Stimulated activated CD8-positive, alpha-beta memory T cell treated with anti-CD3 and anti-CD28 coated beads, Interleukin-4, amount 100 ng/mL, for 24 hours (primary cell): ENCODE measurements at places on chromosomes 6 and 20.

- no peak for DNase-seq
Observed at GRCh38 chr20:13022401-13023155, 13.8 kb downstream of the SPTLC3 start.

DNA sequence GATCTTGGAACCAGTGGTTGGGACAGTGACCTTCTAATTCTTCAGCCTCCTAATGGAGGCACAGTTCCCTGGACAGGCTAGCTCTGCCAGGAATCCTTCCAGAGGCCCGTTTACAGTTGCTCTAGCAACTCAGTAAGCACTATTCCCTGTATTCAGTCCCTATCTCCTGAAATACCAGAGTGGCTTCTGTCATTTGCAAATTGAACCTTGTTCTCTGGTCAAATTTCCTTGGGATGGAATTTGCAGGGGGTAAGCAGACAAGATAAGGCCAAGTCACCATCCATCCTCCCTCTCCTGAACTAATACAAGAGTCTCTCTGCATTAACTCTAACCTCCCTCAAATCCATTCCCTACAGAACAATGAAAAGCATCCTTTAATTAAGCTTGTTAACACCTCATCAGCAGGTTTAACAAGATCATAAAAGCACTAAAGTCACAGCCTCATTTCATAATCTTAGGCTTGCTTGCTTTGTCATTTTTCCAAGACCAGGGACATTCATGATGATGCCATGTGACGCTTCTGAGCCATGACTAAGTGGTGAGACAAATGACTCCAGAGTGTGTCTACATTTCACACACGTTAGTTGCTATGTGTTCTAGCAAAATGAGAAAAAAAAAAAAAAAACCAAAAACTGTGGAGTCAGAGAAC is 37.1 kb downstream of the SLC22A23 start:
- no peak for DNase-seq

GRCh38 chr6:4449409-4449808 is 314.0 kb upstream of the ECI2 start:
- no peak for DNase-seq

DNA sequence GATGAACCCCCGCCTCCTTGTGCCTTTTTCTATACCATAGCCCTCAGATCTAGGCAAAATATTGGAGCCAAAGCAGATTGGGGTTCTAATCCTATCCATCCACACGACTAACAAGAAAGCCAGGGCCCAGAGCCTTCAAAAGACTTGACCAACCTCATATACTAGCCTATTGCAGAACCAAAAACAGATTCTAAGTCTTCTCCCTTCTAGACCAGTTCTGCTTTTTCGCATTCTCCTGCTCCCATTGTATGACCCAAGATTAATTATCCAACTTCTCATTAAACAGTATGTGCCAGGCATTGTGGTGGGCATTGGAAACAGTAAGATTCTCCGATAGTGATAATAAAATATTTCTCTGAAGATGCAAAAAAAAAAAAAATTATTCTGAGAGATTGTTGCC is 113.7 kb upstream of the JARID2 start:
- DNase-seq = no peak

GRCh38 chr6:63526931-63527330 is 45.3 kb upstream of the LOC128125822 start:
- no peak for DNase-seq

DNA sequence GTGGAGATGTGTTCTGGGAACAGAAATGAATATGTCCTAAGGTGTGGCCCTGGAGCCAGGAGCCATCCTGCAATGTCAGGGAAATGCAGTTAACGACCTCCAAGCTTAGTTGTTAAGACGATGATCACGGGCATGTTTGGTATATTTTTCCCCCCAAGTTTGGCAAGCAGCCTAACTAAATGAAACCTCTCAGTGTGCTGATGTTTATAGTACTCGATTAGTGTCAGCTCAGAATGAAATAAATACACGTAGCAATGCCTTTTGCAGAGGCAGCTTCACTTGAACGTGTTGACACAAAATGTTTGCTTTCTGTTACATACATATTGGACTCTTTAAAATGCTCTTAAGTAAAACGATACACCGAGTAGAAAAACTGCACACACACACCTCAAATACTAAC is 76.2 kb upstream of the OLIG3 start:
- DNase-seq = no peak

GRCh38 chr6:113731541-113731940 is 125.6 kb upstream of the MARCKS start:
- no peak for DNase-seq

GRCh38 chr6:43875849-43876572 is 106.0 kb downstream of the VEGFA start:
- DNase-seq = no peak

DNA sequence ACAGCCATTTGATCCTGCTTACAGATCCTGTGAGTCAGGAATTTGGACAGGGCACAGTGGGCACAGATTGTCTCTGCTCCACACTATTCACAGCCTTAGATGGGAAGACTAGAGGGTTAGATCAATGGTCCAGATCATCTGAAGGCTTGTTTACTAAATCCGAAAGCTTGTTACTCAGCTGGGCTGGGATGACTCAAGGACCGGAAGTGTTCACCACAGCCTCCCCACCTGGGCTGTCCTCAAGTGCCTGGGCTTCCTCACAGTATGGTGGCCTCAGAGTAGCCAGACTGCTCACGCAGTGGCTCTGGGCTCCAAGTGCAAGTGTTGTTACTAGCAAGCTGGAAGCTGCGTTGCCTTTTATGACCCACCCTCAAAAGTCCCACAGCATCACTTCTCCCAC is 75.4 kb upstream of the INSM1 start:
- DNase-seq = no peak

DNA sequence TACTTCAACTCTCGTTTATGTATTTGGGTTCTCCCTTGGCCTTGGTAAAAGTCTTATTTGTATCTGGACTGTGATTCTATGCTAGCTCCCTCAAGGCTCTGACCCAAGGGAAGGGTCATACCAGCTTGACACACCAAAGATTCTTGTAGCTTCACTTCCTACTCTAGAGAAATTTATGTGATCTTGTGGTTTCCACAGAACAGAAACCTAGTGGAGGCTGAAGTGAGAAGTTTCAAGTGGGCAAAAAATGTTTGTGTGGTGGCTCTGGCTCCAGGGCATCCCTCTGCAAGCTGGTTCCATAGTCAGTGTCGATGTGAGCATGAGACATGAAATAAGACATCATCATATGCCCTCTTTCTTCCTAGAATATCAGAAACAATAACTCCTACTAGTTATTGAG is 48.1 kb upstream of the TNFRSF21 start:
- no peak for DNase-seq

DNA sequence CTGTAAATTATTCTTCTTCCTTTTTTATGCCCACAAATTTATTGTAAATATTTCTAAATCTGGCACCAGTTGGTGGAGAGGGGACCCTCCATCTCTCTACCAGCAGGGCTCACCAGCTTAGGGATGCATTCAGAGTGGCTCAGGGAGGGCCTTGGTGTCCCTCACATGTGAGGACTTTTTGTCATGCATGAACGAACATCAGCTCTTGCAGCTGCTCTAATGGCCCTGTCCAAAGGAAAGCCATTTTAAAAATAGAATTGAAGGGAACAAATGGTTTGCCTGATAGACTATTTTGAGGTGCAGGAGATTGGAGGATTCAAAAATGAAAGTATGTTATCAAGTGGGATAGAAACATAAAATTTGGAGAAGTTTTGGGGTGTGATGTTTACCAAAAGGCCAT is 37.5 kb upstream of the KLHL31 start:
- no peak for DNase-seq

- no peak for DNase-seq
Observed at GRCh38 chr6:70107852-70108629, 194.8 kb downstream of the COL9A1 start.

GRCh38 chr6:40328386-40328985 is 258.7 kb downstream of the LRFN2 start:
- peak; percentile 2 for DNase-seq
